GM23338 (cell line): ENCODE measurements at places on chromosomes 12 and 14.

DNA sequence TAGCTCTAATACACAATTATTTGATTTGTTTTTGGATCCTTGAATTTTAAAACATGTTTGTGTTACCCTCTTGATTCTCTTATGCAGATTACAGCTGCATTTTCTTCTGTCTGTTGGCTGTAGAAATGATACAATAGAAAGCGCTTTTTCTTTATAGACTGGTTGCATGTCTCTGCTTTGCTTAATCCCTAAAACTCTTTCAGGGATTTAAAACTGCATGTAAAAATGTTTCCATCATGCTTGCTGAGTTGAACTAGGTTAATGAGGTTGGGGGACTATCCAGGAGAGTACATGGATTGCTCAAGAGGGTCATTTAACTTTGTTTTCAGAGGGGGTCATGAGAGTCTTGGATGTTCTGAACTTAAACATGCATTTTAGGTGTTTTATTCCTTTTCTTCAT, 166.4 kb upstream of the IFNG-AS1 start:
- no peak for DNase-seq

DNA sequence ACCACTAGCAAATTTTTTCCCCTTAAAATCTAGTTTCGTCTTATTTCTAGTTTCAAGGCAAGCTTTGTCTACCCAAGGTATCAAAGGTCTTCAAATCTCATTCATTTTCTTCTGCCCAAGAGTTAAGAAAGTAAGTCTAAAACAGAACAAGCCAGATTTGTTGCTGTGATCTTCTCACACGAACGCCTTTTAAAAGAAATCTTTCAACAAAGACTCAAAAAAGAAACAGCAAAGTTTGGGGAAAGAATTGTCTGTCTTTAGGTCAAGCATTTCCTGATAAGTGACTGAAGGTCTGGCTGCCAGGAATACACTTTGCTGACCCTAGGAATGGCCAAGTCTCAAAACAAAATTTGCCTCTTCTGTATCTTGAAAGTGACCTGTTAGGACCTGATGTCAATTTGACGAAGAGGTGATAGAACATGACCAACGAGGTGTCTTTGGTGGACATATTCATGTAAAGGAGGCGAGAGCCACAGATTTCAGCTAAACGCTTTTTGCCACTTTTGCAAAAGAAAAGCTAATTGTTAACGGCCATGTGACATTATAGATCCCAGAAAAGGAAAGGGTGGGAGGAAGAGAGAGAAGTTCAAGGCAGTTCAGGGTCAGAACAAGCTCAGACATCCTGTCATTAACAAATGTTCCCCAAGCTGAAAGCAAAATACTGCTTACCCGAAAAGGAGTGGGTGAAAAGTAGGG, 1.7 kb downstream of the CDK17 start:
- no peak for DNase-seq

DNA sequence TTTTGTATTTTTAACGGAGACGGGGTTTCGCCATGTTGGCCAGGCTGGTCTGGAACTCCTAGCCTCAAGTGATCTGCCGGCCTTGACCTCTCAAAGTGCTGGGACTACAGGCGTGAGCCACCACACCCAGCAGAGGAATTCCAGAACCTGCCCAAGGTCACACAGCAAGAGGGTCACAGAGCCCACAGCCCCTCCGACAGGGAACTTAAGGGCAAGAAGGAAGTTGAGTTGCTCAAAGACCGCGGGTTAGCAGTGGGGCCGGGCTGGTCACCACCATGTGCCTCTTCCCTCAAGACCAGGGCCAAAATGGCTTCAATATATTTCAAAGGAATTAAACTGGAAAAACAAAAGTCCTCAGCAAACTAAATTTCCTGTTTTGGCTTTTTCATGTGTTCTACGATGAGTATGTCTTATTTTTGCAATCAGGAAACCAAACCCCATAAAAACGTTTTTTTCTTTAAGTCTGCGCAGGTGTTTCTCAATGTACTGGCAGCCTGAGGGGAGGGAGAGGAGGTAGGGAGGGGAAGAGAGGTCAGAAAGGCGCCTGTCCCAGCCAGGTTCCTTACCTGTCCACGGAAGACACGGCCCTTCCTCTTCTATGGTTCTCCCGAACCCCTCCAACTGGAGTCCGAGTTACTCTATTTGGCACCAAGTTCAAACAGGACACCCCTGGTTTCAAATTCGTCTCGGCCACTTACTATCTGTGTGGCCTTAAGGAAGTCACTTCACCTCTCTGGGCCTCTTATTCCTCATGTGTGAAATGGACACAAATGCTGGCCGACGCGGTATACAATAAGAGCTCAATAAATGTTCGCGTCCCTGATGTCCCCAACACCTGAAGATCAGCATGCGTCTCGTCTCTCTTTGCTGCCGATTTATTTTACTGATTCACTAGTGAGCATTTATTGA, 778 bp downstream of the SLC8B1 start:
- no peak for DNase-seq

DNA sequence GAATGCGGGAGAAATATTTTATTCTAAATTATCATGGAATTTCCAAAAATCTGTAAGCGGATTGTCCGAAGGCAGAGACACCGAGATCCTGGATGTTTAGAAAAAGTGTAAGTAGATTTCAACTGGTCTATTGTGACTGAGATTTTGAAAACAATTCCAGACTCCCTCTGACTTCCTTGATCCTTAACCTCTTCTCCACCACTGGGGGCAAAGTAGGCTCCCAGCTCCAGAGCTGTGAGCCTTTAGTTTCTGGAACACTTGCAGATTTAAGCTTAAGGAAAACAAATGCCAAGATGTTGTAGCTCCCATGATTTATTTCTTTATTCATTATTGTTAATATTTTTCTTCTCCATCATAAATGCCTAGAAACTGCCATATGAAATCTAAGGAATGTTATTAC, 1320.5 kb upstream of the SEL1L start:
- peak; percentile 53 for DNase-seq

DNA sequence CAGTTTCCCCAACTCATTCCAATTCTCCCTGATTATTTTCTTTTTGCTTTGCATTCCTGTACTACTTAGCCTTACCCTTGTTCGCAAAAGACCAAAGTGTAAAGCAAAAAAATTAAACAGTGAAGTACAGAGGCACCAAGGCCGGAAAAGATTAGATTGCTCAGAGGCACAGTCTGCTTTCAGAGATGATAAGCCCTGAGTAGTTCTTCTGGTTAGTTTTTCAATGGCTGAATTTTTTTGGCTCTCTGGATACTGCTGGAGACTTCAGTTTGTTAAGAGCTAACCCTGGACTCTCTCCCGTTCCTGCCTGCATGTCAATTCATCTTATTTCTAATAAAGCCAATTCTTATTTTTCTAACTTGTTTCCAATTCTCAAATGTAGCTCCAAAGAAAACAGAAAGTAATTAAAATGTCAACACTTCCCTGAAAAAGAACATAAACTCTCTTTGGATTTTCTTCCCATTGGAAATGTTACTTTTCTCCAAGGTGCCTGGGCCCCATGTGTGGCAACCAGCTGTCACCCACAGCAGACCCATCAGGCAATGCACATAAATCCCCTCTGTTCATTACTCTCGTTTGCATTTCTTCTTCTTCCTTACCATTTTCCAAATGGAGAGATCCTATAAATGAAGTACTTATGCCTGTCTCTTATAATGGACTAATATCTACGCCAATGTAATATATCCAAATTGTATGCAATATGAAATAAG, 142.8 kb downstream of the BTG1 start:
- no peak for DNase-seq

- peak; percentile 66 for DNase-seq
These were observed 1.0 kb downstream of the ZDHHC22 start for GRCh38 chr14:77140359-77141213.

DNA sequence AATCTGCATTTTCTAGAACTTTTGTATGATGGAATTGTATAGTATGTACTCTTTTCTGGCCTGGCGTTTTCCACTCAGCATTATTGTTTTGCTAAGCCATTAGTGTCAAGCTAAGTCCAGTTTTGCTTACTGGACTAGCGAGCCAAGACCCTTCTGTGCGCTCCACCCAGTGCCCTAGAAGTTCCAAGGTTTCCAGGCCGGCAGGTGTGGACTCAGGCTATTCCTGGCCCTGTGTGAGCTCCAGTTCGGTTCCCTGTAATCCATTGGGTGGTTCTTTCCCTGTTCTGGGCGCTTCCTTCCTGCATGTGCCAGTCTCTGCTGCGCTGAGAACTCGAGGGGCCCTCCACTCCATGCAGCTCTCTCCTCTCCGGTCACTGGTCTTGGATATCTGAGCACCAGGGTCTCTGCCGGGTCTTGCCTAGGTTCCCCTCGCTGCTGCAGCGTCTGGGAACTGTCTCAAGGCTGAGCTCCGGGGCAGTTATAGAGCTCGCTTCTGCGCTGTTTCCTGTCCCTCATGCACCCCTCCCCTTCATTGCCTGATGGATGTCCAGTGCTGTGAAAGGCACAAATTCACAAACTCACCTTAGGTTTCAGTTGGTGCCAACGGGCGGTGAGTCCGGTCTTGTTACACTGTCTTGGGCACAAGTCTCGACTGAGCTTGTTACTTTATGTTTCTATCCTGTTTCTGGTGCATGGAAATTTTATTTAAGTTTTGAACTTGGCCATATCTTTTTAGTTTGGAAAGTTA, 100.8 kb downstream of the ADGRD1 start:
- DNase-seq, result no peak

DNA sequence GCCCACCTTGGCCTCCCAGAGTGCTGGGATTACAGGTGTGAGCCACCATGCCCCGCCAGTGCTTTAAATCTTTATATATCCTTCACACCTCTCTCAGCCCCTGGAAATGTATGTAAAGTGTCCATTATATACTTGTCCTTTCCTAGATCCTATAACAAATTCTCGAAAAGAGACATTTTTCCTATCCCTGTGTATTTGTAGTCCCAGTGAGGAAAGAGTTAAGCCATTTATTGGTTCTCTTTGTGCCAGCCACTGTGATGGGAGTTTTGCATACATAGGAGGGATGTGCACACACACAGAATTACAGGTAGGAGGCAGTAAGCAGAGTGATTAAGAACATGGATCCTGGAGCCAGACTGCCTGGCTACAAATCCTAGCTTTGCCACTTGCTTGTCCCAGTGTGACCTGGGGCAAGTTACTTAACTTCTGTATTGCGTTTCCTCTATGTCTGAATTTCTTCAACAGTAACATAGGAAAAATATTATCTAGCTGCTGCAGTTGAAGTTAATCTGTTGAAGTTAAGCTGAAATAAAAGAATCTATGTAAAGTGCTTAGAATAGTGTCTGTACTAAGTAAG, 2.1 kb upstream of the RABGGTA start:
- DNase-seq, result peak; percentile 35

DNA sequence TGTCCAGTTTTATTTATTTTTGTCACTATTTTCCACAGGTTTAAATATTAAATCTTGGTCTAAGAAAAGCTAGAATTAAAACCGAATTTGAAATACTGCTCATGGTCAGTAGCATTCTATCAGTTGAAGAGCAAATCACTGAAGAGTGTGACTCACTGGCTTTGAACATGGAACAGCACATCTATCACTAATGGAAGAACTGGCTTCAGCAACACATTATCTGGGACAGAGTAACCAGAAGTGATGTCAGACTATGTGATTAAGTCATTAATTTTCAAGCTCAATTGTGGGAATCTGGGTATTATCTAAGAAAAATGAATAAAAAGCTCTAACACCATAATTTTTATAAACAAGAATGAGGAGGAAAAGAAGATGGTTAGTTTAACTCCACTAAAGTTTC, 527.5 kb downstream of the TMTC2 start:
- no peak for DNase-seq

DNA sequence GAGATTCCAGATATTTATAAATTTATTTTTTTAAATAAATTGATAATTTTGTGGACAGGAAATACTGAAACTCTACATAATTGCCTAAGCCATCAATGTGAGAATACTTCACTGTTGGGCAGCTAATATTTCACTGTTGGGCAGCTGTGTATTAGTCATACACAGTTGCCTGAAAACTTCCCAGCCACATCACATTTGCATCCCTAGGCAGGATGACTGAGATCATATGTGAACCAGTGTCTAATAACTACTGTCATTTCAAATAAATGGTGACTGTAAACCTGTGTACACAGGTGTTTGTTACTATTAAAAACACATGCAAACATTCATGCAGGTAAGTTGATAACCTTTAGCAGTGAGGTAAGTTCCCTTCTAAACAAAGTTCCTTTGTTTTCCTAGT, 43.9 kb downstream of the TMTC3 start:
- DNase-seq, result no peak

DNA sequence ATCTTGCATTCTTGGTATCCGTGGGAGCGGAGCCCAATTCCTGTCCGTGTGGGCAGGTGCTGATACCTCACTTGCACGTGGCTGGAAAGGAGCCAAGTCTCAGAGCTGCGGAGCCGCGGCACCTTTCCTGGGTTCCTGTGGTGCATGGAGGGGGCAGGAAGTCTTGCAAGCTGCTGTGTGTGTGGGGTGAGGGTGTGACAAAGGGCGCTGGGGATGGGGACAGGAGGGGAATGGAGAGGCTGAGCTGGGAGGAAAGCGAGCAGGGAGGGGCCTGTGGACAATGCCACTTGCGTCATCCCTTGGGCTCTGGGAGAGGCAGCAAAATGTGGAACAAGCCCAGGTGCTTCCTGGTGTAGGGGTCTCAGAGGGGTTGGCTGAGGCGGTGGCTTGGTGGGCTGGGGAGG, 86.7 kb downstream of the CALM1 start:
- DNase-seq, result peak; percentile 12

- DNase-seq, result no peak
These were observed 62.5 kb upstream of the PTPRR start for GRCh38 chr12:70982991-70983390.

- DNase-seq, result no peak
These were observed 17.1 kb downstream of the RBM23 start for GRCh38 chr14:22901799-22902198.

GRCh38 chr14:69242311-69243224, 17.4 kb upstream of the GALNT16 start:
- peak; percentile 82 for DNase-seq

- no peak for DNase-seq
These were observed 28.5 kb downstream of the RASSF9 start for GRCh38 chr12:85807730-85808129.

GRCh38 chr12:66636771-66637170, 42.1 kb downstream of the GRIP1 start:
- no peak for DNase-seq

DNA sequence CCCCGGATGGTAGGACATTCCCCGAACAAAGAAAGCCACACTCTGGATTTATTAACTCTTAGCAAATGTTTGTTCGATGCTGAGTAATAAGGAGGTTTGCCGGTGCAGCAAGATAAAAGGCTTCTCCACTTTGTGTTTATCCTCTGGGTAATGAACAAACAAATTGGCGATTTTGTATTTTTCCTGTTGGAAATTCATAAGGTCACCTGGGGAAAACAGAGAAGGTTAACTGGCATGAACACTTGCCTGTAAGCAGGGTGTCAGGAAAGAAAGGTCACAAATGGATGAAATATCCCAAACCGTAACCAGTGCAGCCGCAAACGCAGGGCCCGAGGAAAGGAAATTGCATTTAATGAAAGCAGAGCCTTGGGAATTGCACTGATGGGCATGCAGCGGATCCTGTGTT, 132.8 kb downstream of the RMST start:
- DNase-seq, result no peak

GRCh38 chr14:60862283-60862682, 118.6 kb downstream of the TRMT5 start:
- no peak for DNase-seq
